ENCODE measurements at places on chromosomes 4 and X.

GRCh38 chr4:88010966-88011365 lies 3.5 kb downstream of the PKD2 start:
- DNase-seq = no peak

- DNase-seq = no peak
Measured at GRCh38 chr4:68951078-68951805, at the start of gene UGT2A3. UGT2A3 (minus strand) TSS chr4:68951804; CDS start chr4:68951760, 44 bp downstream.

DNA sequence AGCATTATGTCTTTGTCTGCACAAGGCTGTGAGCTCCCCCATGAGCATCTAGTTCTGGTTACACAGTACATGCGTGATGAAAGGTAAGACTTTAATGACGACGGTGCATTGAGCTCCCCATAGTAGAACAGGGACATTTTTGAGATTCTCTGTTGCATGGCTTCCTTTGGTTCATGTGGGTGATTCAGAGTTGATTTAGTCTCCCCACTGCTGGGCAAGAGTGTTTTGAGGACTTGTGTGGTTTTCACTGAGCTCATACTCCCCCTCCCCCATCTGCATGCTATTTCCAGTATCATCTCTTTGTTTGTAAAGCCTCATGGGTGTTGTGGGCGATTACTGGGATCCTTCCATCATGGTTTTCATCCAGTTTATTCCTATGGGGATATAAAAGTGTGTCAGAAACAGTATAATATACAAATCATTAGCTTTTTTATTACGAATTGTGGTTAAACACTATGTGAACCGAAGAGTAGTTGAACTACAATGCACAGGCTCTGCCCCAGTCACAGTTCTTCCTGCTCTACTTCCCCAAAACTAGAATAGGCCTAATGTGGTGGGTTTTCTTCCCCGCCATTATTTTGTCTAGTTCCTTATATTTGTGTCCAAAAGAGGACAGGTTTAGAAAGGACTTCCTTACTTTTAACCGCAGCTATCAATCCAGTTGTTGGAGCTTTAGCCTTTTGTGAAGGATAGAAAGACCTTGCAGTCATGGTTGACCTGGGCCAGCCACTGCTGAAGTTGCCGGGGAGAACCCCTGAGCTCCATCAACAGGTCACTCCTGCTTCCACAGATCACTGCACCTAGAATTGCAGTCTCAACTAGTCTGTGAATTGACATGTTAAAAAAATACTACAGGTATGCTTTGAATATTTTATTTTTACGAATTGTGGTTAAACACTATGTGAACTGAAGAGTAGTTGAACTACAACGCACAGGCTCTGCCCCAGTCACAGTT lies 30.4 kb downstream of the KIT start:
- no peak for DNase-seq

DNA sequence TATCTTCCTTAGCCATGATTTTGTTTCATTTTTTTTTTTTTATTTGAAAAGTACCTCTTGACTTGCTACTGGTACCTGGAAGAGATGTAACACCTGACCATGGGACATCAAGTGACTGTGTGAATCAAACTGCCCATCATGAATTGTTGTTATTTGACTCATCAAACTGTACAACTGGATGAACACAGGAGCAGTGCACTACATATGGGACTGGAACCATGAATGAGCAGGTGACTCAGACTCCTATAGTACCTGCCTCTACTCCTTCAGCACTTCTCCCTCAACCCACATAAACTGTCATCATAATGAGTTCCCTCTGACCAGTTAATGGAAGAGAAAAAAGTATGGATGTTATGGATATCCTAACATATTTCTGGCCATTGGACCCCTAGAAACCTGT lies 15.9 kb upstream of the UBE2D3 start:
- no peak for DNase-seq

DNA sequence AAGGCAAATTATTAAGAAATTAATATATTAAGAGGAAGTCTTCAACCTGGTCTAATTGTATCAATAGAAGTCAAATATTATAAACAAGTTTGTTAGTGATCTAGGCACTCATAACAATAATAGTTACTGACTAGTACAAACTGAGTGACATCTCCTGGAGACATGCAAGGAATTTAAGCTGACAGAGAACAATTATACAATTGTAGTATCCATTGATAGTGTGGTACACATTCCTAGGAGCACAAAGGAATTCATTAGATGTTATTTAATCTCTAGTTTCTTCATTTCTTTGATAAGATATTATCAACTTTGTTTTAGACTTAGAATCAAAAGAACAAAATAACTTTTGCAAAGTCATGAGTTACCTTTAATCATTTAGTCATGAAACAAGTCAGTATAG lies 1048.6 kb downstream of the PCDH7 start:
- DNase-seq = no peak

GRCh38 chr4:4689694-4690440 lies 148.0 kb upstream of the STX18 start:
- DNase-seq = no peak

GRCh38 chr4:4284827-4285618 lies 4.9 kb downstream of the LYAR start:
- DNase-seq = no peak

DNA sequence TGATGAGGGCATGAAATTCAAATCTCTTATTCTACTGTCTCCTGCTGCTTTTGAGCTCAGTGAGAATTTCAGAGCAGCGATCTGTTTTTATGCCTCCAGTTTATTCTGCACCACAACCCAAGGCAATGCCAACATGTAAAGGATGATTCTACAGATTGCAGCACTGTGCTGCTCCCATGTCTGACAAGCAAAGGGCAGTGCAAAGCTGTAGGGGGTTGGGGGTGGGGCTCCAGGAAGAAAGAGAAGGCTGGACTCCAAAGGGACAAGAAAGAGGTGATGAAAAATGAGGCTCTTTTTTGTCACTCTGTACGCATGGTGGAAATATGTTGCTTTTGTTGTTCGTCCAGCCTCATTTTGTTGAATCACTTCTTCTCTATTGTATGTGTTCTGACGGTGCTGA lies 254.6 kb downstream of the STIM2 start:
- DNase-seq = no peak

GRCh38 chr4:54657185-54657550 lies 589 bp upstream of the KIT start:
- DNase-seq = no peak

DNA sequence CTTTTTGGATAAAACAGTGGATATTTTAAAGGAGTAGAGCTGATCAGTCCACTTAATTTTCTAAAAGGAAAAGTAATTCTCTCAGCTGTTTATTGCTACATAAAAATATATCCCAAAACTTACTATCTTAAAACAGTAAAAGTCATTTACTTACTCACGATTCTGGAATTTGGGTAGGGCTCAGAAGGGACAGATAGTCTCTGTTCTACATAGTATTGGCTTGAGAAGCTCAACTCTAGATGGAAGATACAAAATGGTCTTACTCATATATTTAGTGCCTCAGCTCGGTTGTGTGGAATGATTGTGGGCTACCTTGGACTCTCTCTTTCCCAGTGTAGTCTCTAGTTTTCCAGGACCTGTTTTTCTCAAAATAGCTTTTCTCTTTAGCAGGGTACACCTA lies 691.5 kb upstream of the POU3F4 start:
- no peak for DNase-seq

- DNase-seq = no peak
Measured at GRCh38 chr4:142316913-142317312, 529.2 kb downstream of the INPP4B start.

DNA sequence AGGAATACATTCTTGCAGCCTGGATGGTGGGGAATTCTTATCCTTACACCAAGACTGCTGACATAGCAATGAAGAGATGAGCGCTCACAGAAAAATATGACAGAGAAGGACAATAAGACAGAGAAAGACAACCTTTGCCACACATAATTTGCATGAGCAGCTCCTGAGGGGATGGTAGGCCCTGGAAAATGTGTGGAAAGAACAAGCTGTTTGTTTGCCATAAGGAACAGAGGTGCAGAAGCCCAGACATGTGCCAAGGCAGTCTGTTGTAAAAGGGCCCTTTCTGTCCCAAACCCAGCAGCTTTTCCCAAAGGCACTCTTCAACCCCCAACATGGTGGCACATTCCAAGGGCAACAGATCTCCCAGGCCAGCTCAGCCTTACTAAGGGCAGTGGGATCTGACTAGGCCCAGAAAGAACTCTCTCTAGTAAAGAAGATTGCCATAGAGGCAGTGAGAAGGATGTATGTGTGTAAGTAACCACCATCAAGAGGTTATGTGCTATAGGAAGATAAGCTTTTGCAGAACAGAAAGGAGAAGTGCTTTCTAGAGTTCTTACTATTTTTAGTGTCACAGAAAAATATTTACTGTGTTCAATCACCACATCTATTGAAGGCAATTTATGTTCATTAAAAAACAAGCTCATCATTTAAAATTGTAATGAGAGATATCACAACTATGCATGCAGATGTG lies 287.0 kb upstream of the RASGEF1B start:
- no peak for DNase-seq

DNA sequence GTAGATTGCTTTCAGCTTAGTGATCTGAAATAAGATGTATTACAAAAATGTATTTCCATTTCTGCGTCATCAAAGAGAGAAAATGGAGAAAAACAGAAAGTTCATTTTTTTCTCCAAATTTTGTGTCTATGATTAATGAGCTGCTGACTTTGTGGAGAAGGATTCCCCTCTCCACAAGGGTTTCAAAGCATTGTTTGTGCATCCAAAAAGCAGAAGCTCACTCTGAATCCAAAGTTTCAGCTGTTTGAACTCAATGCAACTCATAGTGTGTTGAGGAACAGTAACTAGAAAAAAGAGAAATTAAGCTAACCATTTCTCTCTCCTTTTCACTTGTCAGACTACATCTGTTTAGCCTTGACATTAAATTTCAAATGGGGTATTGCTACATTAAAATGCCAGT lies 62.9 kb upstream of the SLC7A11 start:
- DNase-seq = no peak

GRCh38 chr4:79574741-79575451 lies 166.9 kb upstream of the GK2 start:
- no peak for DNase-seq

- DNase-seq = no peak
Measured at GRCh38 chrX:100829730-100830129, 9.5 kb downstream of the CSTF2 start.
